Activated naive CD8-positive, alpha-beta T cell treated with anti-CD3 and anti-CD28 coated beads, Interleukin-2, amount 10 ng/mL, durations not matched to agents 7 days and 5 days (primary cell): ENCODE measurements at places on chromosomes 4 and X.

DNA sequence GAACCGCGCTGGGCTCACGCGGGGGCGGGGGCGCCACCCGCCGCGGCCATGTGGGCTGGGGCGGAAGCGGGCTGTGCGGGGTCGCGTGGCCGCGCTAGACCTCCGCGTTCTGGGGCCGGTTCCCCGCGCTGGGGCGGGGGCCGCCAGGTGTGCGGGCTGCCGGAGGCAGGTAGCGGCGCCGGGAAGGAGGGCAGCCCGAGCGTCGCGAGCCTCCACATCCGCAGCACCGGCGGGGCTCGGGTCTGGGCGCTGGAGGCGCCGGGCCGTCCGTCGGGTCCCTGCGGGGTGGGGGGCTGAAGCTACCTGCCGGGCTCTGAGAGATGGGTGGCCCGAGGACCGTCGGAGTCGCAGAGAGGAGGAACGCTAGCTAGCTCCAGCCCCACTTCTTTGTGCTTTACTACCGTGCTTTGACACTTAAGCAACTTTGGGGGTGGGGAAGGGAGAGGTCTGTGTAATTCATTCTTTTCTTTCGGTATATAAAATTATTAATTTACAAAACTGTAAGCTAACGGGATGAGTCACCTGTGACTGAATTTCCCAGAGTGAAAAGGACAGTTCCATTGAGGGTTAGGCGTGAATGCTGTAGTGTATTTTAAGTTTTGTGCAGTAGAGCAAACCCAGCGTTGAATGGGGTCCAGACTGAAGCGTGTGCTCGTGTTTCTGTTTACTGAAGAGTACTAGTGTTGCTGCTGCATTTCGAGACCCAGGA is 689 bp downstream of the METAP1 start:
- no peak for DNase-seq

DNA sequence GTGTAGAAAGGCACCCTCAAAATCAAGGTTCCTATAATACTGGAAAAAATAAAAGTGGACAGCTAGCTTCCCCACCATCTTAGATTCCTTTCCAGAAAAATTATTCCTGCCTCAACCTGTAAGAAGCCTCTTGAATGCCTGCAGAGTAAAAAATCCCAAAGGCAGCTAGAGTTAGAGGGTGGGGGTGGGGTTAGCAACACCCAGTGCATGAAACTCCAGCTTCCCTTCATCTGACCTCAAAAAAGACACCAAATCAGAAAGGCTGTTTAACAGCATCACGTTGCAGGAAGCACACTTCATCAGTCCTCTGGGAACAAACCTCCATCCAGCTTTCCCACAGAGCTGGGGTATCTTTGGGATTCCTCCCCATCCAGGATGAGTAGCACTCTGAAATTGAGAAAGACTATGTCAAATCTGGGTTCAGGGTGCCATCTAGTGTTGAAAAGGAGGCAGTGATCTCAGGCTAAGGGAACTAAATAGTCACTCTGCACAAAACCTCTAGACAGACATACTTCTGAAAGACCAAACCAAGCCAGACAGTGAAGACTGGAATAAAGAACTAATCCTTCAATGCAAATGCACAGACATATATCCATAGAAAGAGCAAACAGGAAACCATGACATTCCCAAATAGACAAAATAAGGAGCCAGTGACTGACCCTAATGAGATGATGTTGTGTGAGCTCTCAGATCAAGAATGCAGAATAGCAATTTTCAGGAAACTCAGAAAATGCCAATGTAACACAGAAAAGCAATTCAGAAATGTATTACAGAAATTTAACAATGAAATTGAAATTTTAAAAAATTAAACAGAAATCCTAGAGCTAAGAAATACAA is 97.9 kb downstream of the ARHGEF9 start:
- peak; percentile 14 for DNase-seq

- no peak for DNase-seq
Observed at GRCh38 chr4:28351826-28352225, 1491.2 kb downstream of the STIM2 start.

GRCh38 chrX:135890087-135890585 is 3.1 kb downstream of the CT45A10 start:
- DNase-seq = no peak

DNA sequence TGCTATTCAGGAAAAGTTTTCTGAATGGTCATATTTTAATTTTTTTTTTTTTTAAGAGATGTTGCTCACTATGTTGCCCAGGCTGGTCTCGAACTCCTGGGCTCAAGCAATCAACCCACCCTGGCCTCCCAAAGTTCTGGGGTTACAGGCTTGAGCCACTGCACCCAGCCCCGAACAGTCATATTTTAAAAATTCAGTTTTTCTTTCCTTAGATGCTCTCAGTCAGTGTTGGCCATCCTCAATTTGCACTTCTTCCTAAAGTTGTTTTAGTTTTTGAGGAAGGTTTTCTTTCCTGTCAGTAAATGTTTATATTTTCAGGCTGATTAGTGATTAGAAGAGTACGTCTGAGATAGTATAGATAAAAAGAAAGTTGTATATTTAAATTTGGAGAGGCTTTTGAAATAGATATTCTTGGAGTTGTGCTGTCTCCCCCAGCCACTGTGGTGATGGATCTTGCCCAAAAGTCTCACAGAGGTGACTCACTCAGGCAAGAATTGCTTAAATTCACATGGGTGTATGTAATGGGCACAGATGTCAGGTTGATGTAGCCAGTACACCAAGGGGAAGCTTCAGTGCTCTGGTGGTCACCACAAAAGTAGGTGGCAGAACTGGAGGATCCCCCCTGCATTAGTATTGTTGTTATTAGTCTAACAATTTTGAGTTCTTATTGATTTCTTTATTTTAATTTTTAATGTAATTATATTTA is 72.2 kb upstream of the ELOVL6 start:
- no peak for DNase-seq

DNA sequence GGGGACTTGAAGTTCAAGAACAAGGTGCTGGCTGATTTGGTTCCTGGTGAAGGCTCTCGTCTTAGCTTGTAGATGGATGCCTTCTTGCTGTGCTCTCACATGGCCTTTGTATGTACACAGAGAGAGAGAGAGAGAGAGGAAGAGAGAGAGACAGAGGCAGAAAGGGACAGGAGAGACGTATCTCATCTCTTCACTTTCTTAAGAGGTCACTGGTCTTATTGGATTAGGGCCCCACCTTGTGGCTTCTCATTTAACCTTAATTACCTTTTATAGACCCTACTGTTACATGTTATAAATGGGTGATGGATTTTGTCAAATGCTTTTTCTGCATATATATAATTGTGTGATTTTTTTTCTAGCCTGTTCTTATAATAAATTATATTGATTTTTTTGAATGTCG is 1444.2 kb downstream of the ADGRL3 start:
- no peak for DNase-seq

DNA sequence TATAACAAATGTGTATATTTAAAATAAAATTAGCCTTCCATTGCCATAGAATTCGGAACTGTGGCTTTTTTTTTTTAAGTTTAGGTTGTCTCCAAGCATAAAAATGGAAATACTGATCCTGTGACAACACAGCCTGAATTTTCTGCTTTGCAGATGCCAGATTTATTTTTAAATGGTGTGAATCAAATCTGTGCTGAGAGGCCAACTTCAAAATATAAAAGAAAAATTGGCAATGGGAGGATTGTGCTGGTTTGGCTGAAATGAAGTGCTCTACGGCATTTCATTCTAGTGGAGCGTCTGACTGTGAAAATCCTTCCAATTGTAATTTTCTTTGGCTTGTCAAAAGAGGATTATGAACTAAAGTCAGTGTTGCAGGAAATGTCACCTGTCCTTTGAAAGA is 580.3 kb upstream of the ZFP42 start:
- DNase-seq = no peak

GRCh38 chr4:86043755-86044592 is 315.9 kb downstream of the MAPK10 start:
- DNase-seq = no peak

DNA sequence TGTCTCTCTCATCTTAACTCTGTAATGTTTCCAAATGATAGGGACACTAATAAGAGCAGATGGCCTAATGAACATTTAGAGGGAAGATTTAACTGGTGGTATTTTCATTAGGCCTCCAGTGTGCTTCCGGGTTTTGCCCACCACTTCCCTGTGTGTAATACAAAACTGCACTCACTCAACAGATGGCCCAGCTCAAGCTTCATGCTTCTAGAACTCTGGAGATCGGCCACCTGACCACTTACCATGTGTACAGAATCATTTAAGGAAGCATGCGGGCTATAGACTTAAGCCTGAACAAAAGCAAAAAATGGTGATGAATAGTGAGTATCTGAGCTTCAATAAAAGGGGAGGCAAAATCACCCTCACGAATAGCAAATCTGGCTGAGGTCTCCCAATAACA is 89.3 kb downstream of the SH2D1A start:
- no peak for DNase-seq

DNA sequence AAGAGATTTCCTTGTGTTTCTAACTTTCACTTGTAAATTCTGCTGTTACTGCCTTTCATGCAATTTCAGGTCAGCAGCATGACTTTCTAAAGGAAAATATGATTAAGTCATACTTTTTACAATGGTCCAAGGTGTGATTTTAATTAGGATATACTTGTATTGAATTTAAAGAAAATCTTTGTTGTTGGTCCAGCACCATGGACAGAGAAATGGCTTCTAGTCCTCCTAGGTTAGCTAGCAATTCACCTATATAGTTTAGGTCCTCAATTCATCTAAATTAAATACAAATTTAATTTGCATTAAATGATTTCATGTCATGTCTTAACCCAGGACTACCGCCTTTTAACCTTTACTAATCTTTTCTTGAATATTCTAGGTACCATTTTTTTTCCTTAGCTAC is 304.9 kb upstream of the RPS6KA3 start:
- DNase-seq = no peak

DNA sequence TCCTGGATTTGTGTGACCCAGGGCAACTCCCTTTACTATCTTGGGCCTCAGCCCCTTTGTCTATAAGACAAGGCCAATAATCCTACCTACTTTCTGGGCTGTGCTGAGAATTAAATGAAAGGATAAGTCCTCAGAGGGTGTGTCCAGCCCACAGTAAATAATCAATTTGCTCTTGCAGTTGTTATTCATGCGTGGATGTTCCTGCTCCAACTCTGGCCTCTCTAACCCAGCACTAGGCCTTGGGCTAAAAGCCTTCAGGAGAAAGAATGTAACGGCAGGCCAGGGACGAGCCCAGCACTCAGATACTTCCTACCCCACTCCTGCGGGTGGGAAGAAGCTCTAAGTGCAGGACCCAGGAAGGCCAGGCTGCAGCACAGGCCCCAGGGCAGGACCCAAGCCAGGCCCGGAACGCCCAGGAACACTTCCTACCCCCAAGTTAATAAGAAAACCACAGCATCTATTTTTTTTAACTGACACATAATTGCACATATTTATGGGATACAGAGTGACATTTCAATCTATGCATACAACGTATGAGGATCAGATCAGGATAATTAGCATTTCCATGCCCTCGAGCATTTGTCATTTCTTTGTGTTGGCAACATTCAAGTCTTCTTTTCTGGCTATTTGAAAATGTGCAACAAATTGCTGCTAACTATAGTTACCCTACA is 179.6 kb upstream of the RBPJ start:
- no peak for DNase-seq

DNA sequence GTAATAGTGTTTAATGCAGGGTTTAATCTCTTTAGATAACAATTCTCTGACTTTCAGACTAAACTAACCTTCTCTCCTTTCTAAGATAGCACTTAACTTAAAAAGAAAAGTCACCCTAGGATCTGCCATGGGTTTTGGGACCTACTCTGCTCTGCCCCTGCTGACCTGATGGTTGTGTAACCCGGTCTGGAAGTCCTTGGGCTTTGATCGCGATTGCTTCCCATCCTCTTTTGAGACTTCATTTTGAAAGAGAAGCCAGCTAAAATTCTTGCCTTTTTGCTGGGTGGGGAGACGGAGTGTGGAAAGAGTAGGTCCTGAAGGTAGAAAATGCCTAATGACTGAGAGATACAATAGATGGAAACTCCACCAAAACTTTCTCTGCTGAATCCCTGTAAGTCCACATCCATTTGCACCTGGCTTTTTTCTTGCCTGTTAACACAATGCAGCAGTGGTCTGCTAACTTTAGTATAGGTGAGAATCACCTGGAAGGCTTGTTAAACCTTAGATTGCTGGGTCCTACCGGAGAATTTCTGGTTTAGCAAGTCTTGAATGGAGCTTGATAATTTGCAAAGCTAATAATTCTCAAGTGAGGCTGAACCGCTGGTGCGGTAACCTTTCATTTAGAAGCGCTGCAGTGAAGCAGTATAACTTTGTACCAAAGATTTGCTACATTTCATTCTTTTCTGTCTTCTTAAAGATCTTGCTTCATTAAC is 45.6 kb upstream of the CCSER1 start:
- no peak for DNase-seq

- no peak for DNase-seq
Observed at GRCh38 chrX:69116077-69116476, 49.2 kb downstream of the PJA1 start.

- DNase-seq = no peak
Observed at GRCh38 chr4:116243431-116243830, 841.9 kb downstream of the TRAM1L1 start.

DNA sequence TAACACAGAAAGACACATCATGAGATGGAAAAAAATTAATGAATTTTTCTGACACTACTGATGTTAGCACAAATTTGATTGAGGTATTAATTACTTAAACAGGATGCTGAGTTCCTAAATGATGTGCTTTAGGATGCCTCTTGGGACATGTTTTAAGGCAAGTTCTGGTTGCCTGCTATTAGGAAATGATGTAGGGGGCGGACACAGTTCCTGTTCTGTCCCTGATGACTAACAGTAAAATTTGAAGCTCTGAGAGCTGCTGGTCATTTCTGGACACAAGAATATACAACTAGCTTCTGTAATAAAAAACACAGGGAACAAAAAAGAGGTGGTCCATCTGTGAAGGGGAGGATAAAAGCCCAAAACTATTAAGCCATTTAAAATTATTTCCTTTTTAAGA is 163.2 kb upstream of the ETNPPL start:
- DNase-seq = no peak

- DNase-seq = no peak
Observed at GRCh38 chr4:152607178-152607577, 71.3 kb upstream of the FBXW7 start.

DNA sequence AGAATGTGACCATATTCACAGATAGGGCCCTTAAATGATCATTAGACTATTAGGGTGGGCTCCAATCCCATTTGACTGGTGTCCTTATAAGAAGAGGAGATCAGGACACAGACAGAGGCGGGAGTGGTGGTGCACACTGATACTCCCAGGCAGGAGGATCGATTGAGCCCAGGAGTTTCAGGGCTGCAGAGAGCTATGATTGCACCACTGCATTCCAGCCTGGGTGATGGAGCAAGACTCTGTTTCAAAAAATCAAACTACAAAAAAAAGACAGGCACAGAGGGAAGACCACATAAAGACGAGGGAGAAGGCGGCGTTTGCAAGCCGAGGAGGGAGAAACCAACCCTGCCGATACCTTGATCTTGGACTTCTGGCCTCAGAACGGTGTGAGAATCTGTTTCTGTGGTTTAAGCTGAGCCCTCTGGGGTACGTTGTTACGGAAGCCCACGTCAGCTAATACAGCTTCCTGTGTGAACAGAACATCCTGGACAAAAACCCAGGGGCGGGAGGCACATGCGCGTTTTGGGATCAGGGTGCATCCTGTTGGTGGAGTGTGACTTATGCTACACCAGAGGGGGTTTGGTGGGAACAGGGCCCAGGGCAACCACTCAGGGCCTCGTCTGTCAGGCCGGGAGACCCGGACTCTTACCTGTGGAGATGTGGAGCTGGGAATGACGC is 211.8 kb upstream of the PSAPL1 start:
- DNase-seq = no peak
